Activated T-cell treated with anti-CD3 and anti-CD28 coated beads, Interleukin-2, amount 50 U/mL, for 72 hours (primary cell): ENCODE measurements at places on chromosomes 11 and 22.

- no peak for DNase-seq
These were observed 119.7 kb downstream of the ETS1 start for GRCh38 chr11:128467610-128468041.

- DNase-seq, result no peak
These were observed 968 bp downstream of the RHBDD3 start for GRCh38 chr22:29266564-29267461.

DNA sequence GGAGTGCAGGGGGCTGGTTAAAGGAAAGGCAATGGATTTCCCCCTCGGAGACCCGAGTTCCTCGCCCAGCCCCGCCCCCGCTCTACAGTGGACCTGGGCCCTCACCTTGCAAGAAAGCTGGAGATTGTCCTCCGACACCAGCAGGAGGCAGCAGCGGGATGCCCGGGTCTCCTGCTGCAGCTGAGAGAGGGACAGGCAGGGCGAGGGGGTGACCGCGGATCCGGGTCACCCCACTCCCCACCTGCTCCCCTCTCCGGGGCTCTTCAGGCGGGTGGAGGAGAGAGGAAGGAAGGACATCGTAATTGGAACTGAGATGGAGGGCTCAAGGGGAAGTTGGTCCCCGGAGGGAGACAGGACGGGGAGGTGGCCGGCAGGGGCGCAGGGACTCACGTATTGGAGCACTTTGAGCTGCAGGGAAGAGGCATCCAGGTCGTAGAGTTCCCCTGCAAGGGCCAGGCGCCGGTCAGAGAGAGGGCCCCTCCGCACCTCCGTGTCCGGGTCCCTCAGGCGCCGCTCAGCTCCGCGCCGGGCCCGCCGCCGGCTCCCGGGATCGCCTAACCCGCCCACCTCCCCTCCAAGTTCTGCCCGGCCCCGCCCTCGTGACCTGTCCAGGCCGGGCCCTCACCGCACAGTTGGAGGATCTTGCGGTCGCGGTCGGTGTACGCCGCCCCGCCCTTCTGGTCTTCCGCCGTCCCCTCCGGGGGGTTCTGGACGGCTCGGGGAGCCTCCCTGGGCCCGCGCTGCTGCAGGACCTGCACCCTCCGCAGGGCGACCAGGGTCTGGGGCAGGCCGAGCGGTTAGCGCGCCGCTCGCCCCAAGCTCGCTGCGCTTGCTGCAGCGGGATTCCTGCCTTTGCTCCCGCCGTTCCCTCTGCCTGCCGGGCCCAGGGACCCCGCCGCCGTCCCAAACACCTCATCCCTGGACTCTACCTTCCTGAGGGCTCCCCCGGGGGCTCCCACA, 84.1 kb downstream of the PDE2A start:
- DNase-seq, result peak; percentile 71

DNA sequence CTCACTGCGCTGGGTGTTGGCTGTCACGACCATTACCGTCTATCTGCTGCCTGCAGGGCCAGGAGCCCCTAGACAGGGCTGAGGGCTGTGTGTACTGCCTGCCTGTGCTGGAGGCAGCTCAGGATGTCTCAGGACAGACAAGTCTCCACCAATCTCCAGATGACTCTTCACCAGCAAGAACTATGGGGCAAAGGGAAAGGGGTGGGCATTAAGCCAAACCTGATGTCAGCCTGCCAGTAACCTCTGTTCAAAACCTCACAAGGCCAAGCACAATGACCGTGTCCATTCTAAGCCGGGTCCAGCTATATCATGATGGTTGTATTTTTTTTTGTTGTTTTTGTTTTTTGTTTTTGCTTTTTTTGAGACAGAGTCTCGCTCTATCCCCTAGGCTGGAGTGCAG, 31.6 kb downstream of the MAFF start:
- no peak for DNase-seq
